ENCODE measurements at places on chromosomes 6 and 20.

GRCh38 chr6:48736501-48737206, 625.7 kb upstream of the PTCHD4 start:
- DNase-seq, result no peak

DNA sequence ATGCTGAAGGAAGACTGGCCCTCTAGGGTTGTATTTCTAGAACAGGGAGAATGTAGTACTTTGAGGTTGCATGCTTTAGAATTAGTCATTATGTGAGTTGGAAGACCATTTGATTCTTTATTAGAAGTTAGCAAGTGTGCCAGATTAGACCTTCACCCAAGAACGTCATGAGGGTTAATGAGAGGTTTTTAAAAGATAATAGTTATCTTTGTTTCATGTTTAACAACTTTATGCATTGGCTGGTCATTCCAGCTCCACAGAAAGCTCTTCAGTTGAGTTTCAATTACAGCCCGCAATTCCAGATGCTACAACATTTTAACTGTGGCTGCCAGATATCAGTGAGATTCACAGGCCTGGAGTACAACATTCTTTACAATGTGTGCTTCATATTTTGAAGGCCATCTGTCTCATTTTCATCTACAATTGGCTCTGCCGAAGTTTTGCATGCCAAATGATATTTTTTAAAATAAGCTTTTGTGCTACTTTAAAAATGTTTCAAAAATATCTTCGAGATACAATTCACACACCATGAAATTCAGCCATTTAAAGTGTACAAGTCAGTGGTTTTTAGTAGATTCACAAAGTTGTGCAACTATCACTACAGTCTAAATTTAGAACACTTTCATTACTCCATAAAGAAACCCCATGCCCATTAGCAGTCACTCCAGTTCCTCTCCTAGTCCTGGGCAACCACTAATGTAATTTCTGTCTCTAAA, 61.1 kb upstream of the FBXO30 start:
- DNase-seq, result no peak

DNA sequence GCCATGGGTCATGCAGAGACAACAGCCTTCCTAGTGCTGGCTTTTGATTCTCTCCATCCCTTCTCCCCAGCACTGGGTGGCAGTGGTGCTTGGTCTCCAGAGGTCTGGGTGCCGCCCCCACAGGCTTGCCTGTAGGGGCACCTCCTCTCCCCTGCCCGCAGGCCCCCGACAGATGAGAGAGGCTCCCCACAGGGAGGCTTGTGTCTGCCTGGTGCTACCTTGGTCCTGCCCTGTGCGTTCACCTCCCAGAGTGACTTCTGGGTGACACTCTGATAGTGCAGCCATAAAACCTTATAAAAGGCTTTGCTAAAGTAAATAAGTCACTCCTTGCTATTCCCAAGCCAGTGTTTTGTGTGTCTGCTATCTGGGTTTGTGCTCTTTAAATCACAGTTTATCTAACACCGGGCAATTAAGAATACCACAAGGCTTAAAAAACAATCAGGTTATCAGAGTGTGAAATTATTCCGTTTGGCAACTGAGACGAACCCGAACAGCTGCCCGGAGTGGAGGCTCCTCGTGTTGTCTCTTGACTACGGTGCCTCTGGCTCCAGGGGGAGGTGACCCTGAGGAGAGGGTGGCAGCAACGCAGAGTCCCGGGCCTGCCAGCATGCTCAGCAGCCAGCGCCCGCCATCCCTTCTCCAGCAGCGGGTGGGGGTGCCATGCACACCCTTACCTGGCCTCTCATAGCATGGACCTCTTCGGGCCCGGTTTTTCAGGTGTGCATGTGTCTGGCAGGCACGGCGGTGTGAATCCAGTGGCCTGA, 5.4 kb upstream of the C20orf204 start:
- DNase-seq, result no peak

- DNase-seq, result no peak
Observed at GRCh38 chr6:99378636-99379035, 15.4 kb downstream of the COQ3 start.

- no peak for DNase-seq
Observed at GRCh38 chr6:169970306-169970988, 219.0 kb downstream of the ERMARD start.

DNA sequence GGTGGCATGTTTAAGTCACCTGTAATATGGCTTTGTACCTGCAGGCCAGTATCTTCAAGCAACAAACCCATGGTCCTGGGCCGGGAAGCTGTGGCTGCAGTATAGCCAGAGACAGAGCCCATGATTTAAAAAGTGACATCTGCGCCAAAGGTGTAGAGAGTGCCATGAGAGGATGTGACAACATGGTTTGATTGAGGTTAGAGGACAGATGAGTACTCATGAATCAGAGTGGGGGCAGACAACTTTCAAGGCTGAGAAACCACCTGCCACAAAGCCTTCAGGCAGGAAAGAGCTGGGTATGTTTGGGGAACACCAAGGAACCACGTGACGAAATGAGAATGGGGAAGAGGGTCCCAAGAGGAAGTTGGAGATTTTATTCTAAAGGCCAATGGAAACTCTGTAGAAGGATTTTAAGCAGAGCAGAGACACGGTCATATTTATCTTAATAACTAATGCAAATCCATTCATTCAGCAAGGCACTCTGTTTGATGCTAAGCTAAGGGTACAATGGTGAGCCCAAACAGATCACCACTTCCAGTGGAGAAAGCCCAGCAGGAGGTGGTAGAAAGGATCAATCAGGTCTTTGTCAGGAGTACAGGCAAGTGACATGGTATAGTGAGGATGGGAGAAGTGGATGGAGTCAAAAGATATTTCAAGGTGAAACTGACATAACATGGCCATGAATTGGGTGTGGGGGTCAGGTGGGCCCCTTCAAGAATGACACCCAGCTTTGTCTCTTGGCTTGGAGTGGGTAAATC, 3.4 kb upstream of the MICAL1 start:
- peak; percentile 70 for DNase-seq

DNA sequence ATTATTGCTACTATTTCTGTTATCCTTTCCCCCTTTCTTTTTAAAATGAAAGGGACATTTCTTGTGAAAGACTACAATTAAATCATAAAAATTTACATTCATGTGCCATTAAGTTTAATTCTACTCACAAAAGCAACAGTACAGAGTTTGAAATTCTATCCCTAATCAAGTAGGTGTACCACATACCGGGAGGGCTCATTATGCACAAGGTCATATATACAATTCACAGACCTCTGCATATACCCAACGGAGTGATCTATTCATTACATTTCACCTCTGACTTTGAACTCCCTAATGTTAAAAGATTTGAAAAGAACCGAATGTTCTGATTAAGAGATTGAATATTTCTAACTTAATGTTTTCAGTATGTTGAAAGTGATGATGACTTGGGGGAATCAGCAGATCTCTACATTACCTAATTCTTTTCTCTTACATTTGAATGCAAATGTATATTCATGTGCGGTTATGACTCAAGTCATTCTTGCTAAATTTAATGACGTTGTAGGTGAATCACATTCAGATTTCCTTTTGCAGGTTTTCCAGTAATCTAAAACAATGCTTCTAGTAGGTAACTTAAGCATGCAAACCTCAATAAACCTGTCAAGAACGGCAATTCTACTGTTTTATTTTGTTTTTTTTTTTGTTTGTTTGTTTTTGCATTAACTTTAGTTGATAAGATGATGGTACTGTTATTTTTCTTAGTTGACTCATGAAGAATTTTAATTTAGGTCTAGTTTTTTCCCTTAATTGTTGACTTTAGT, 7.3 kb downstream of the EYA4 start:
- DNase-seq, result no peak

DNA sequence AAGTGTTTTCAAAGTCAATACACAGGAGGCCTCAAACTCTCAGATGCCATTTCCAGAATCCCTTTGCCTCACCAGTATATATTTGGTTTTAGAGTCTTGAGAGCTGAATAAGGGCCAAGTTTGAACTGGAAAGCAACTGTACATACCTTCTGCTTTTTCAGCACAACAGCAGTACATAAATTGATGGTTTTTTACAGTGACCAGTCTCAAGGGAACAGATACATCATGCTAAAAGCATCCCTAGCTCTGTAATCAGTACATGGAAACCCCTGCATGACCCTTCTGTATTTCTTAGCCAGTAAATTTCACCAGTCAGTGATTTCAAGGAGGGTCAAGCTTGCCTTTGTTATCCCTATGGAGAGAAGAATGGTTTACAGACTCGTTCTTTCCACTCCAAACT, 40.6 kb upstream of the ECHDC1 start:
- no peak for DNase-seq

DNA sequence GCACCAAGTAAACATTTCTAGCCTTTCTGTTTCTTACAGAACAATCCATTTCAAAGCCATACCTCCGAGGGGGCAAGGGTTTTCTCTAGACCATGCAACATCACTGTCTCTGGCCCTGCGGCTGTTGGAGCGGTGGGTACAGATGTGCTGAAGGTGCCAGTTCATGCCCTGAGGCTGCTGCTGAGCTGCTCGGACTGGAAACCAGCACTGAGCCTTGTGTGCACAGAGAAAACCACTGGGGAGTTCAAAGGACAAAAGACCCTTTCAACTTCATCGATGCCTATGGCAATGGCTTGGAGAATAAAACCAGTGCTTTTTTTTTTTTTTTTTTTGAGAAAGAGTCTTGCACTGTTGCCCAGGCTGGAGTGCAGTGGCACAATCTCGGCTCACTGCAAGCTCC, 93.3 kb upstream of the IYD start:
- no peak for DNase-seq

- no peak for DNase-seq
Observed at GRCh38 chr20:47502271-47503239, 868 bp downstream of the NCOA3 start.

- no peak for DNase-seq
Observed at GRCh38 chr6:25697537-25698340, 45.7 kb downstream of the SCGN start.

DNA sequence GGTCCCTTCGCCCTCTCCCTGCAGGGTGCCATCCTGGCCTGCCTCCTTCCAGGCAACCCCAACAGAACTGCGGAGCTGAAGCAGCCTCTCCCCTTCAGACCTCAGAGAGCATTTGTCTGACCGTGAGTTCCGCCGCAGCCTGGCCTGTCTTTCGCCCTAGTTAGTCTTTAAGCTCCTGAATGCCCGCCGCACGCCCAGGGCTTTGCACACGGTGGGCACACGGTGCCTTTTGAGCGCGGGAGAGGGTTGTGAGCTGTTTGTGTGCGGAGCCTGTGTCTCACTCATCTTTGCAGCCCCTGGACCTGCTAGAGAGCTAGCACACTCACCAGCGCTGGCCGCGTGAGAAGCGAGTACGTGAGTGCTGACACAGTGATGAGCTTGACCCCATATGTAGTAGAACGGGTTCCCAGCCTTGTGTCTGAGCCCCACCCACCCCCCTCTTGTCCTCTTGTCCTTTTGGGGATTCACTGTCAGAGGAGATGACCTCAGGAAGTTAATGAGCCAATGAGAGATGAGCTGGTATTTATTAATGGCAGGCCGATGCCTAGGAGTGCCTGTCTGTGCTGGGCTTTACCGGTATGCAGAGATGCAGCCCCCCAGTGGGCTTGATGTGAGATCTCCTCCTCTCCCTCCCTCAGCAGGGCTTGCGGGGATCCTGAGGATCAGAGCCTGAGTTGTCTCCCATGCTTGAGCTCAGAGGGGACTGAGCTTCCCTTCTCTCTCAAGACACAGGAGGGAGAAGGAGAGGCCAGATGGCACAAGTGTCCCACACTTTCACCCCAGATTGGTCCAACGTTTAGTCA, 249.2 kb downstream of the FARS2 start:
- no peak for DNase-seq

GRCh38 chr6:43771858-43772680, 2.1 kb downstream of the VEGFA start:
- DNase-seq, result peak; percentile 72

GRCh38 chr6:111238464-111239119, 151.3 kb downstream of the SLC16A10 start:
- no peak for DNase-seq

DNA sequence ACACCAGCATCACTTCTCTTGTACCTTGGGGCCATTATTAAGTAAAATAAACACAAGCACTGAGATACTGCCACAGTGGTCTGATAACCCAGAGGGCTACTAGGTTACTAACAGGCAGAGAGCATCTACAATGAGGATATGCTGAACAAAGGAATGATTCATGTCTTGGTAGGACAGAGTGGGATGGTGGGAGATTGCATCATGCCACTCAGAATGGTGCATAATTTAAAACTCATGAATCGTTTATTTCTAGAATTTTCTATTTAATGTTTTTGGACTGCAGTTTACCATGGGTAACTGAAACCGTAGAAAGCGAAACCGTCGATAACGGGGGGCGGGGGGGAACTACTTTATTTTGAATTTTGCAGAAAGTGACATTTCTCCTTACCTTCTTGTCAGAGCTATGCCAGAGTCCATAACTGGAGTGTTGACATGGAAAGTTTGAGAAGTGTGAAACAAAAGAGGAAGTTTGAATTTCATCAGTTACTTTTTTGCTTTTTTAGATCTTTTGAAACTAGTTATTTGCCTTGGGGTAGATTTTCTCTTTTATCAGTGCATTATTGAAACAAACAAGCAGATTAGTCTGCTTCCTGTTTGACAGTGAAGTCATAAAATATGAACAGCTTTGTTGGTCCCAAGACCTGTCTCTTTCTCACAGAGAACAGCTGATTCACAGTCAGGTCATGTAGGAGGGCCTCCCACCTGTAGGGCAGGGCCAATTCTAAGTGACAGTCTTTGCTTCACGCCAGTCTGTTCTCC, 124.9 kb downstream of the KLHL32 start:
- DNase-seq, result no peak

- no peak for DNase-seq
Observed at GRCh38 chr6:144384427-144384826, 99.3 kb downstream of the UTRN start.

DNA sequence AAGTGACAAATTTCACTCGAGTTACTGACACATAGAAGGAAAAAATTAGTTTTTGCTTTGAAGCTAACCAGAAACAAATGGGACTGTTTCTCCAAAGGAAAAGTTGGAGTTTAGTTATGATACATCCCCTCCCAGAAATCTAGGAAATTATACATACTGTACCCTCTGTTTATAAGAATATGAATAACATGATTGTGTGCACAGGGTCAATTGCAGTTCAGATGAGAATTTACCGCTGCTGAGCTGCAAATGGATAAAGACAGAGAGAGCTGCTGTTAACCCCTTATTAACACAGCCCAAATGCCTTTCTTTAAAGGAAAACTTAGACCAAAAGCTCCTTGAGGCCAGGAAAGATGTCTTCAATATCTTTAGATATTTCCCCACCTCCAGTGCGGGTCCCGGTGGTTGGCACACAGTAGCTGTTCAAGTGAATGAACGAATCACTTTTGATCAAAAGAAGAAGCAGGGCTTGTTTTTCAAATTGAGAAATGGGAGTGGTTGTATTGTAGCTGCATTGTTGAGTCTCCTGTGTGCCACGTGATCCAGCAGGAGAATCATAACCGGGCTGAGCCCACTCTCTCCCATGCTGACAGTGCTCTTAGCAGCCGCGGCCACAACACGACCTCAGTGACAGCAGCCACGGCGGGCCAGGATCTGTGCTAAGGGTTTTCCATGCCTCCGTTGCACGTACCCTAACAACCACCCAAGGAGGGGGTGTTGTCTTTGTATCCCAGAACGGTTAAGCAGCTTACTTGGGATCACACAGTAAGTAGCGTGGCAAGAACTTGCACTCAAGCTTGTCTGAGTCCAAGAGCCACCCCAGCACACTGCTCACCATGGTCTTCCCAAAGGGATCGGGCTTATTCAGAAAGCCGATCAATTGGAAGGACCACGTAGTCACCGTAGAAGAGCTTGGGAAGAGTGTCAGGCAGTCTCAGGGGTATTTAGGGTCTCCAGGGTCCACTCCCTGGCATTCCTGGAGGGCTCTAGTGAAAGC, 53.5 kb upstream of the BMP6 start:
- no peak for DNase-seq
